ENCODE measurements at places on chromosomes 2 and 18.

GRCh38 chr2:214069254-214069653, 341.6 kb upstream of the VWC2L start:
- no peak overlapping the region for H3K27ac ChIP-seq
- no peaks in the 10 kb centered on the region for H3K36me3 ChIP-seq
- peak; percentile 54 for DNase-seq
- H3K4me1 ChIP-seq: peaks cover 8% of the 10 kb centered on the region

DNA sequence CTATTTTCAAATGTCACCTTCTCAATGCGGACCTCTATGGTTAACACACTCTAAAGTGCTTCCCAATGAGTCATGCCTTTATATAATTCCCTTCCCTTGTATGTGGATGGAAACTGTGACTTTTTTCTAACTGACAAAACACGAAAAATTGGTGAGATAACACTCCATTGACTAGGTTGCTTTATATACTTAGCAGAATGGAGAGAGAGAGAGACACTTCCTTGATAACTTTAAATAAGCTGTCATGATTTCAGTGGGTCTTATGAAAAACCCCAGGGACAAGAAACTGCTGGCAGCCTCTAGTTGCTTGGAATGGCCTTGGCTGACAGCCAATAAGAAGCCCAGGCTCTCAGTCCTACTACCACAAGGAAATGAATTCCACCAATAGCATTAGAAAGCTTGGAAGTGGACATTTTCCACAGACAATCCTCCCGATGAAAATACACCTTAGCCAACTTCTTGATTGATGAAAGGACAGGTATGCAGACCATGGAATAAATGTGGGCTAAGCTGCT, 322.2 kb downstream of the ZNF804A start:
- H3K27me3 ChIP-seq: no peaks in the 10 kb centered on the region
- H3K4me3 ChIP-seq: no peak overlapping the region
- H3K27ac ChIP-seq: no peak overlapping the region
- no peaks in the 10 kb centered on the region for H3K4me1 ChIP-seq

- H3K36me3 ChIP-seq: peaks cover 6% of the 10 kb centered on the region
- peak overlapping the region; percentile 100 for H3K27ac ChIP-seq
- peak; percentile 53 for DNase-seq
- peaks cover 59% of the 10 kb centered on the region for H3K4me1 ChIP-seq
- peak overlapping the region; percentile 88 for H3K4me3 ChIP-seq
- no peaks in the 10 kb centered on the region for H3K27me3 ChIP-seq
Observed at GRCh38 chr2:157899125-157899839, 23.2 kb upstream of the ACVR1 start.

GRCh38 chr2:166491461-166491860, 2.6 kb downstream of the SCN7A start:
- H3K27ac ChIP-seq: no peak overlapping the region
- H3K36me3 ChIP-seq: no peaks in the 10 kb centered on the region
- DNase-seq: no peak
- H3K27me3 ChIP-seq: no peaks in the 10 kb centered on the region
- H3K4me1 ChIP-seq: no peaks in the 10 kb centered on the region

- H3K36me3 ChIP-seq: peaks cover 31% of the 10 kb centered on the region
- H3K4me3 ChIP-seq: no peak overlapping the region
- no peak overlapping the region for H3K27ac ChIP-seq
- peak; percentile 55 for DNase-seq
- H3K27me3 ChIP-seq: no peaks in the 10 kb centered on the region
- H3K4me1 ChIP-seq: peaks cover 3% of the 10 kb centered on the region
Observed at GRCh38 chr2:106107509-106108131, 86.5 kb downstream of the UXS1 start.

- no peak overlapping the region for H3K27ac ChIP-seq
- H3K27me3 ChIP-seq: peaks cover 63% of the 10 kb centered on the region
Observed at GRCh38 chr2:75200140-75201096, 1.1 kb upstream of the TACR1 start.

GRCh38 chr2:134287323-134287722, 33.5 kb downstream of the MGAT5 start:
- peaks cover 26% of the 10 kb centered on the region for H3K27me3 ChIP-seq
- DNase-seq: peak; percentile 15
- H3K4me1 ChIP-seq: peaks cover 35% of the 10 kb centered on the region

DNA sequence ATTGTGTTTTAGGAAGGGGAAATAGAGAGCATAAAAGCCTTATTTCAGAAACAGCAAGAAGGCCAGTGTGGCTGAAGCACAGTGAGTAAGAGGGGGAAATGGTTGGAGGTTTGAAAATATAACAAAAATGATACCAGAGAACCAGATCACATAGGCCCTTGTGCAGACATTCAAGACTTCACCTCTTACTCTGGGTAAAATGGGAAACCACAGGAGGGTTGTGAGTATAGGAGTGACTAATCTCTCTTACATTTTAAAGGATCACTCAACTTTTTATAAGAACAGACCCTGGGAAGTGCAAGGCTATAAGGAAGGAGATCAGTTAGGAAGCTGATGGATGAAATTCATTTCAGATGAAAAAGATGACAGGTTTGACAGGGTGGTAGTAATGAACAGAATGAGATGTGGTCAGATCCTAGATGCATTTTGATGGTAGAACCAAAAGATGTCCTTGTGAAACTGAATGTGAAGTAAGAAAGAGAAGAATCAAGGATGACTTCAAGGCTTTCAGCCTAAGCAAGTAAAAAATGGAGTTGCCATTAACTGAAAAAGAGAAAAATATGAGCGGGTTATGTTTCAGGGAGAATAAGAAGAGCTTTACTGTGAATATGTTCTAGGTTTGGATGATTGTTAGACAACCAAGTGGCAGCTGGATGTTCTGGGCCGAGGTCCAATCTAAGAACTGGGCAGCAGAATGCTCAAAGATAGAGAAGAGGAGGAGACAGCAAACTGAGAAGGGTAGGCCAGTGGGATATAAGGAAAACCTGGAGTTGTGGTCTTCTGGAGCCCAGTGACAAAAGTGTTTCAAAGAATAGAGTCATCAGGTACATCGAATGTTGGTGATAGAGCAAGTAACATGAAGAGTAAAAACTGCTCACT, 65.1 kb downstream of the USP40 start:
- no peaks in the 10 kb centered on the region for H3K27me3 ChIP-seq
- peaks cover 30% of the 10 kb centered on the region for H3K36me3 ChIP-seq
- H3K27ac ChIP-seq: no peak overlapping the region

- peak within 1 kb of the TSS; percentile 97 for H3K4me3 ChIP-seq
- peaks cover 29% of the 10 kb centered on the region for H3K36me3 ChIP-seq
- peaks cover 33% of the 10 kb centered on the region for H3K4me1 ChIP-seq
Observed at GRCh38 chr2:126655500-126656430, at the start of gene GYPC. TSS of gene GYPC (plus strand) at chr2:126656158. CDS start at chr2:126656264, 106 bp downstream.

DNA sequence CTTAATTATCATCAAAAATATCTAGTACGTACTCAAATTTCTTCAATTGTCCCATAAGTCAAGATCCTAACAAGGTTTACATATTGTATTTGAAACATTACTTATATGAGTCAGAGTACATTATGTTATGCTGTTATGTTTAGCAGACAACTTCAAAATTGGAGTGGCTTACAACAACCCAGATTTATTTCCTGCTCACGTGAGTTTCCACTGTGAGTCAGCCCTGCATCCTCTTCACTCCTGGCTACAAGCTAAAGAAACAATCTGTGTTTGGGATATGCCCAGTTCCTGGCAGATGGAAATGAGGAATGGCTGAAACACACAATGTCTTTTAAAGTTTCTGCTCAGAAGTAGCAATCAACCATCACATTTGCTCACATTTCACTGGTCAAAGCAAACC, 31.5 kb upstream of the TANC1 start:
- H3K36me3 ChIP-seq: no peaks in the 10 kb centered on the region
- H3K4me1 ChIP-seq: no peaks in the 10 kb centered on the region
- H3K27me3 ChIP-seq: no peaks in the 10 kb centered on the region
- DNase-seq: no peak
- no peak overlapping the region for H3K4me3 ChIP-seq
- no peak overlapping the region for H3K27ac ChIP-seq

DNA sequence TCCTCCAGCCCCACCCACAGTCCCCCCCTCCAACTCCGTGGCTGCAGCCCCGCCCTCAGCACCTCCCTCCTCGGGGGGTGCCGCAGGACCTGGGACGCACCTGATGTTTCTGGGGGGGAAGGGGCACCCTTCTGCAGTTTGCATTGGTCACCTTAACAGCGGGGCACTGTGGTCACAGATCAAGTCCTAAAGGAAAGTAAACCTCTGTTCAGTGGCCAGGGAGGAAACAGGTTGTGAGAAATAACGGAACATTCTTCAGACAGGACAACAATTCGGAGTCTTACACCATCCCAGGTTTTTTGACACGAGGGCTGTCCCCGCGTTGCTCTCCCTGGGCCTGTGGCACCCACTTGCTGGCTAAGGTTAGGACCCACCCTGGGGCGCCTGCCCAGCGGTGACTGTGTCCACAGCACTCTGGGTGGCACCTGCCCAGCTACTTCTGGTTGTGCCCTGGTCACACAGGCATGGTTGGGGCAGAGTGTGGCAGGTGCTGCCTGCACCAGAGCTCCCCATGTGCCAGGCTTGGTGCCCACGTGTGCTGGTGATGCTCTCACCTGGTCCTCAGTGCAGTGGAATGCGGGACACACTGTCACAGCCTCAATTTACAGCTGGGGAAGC, 93.5 kb upstream of the OTOS start:
- no peaks in the 10 kb centered on the region for H3K27me3 ChIP-seq
- DNase-seq: no peak
- no peaks in the 10 kb centered on the region for H3K36me3 ChIP-seq
- peak overlapping the region; percentile 21 for H3K4me3 ChIP-seq
- no peaks in the 10 kb centered on the region for H3K4me1 ChIP-seq

- no peak overlapping the region for H3K4me3 ChIP-seq
- no peak for DNase-seq
- peaks cover 7% of the 10 kb centered on the region for H3K4me1 ChIP-seq
- no peaks in the 10 kb centered on the region for H3K27me3 ChIP-seq
- H3K36me3 ChIP-seq: no peaks in the 10 kb centered on the region
- no peak overlapping the region for H3K27ac ChIP-seq
Observed at GRCh38 chr2:205198140-205198525, 484.2 kb upstream of the NRP2 start.

- no peaks in the 10 kb centered on the region for H3K4me1 ChIP-seq
- no peak overlapping the region for H3K27ac ChIP-seq
- no peak for DNase-seq
Observed at GRCh38 chr2:23592898-23593751, 208.1 kb downstream of the KLHL29 start.

DNA sequence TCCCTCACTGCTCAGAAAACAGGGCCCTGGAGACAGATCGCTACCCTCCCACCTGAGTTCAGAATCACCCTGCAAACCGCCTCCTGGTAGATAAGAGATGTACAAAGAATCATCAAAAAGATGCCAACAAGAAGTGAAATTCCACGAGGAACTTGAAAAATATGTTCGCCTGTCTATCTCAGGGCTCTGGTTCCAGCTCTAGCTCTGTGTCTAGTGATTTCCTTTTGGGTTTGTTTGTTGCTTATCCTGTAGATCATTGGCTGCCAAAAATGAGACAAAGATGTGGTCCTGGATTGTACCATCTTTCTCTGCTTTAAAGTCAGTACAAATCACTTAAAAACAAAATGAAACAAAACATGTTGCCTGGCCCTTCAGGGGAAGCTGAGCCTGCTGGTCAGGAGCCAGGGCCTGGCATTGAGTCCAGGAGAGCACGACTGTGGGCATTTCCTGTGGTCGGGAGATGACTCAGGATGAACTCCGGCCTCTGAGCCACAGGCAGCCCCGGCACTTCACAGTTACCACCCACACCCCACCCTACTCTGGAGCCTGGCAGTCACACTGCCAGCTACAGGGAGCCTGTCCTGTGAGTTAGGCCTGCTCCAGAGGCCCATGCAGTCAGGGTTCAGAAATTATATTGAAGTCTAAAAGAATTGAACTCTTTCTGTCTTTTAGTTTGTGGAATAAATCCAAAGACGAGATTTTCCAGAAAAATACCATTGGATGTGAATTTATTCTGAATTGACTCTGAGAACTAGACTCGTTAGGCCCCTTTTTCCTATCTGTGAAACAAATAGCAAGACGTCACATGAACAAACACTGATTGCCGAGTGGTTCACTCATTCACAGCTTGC, 8.0 kb upstream of the ITGB6 start:
- H3K36me3 ChIP-seq: no peaks in the 10 kb centered on the region
- H3K27ac ChIP-seq: no peak overlapping the region
- peaks cover 9% of the 10 kb centered on the region for H3K27me3 ChIP-seq
- no peak overlapping the region for H3K4me3 ChIP-seq

DNA sequence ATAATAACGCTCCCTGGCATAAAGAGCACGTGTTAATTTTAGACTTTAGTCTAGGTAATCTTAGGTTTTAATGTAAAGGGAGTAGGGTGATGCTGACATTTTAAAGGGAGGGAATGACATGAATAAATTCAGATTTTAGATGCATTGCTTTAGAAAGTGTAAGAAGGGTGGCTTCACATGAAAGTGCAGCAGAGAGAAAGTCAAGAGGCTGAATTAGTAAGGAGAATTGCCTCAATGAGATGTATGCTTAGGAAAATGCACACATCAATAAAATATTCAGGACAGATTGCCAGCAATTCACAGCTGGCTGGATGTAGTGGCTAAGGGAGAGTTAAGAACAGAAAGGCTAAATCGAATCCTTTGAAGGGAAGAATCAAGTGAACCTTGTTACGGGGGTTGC, 165.5 kb upstream of the CDH19 start:
- no peak overlapping the region for H3K27ac ChIP-seq
- no peaks in the 10 kb centered on the region for H3K4me1 ChIP-seq
- no peaks in the 10 kb centered on the region for H3K36me3 ChIP-seq
- no peak for DNase-seq

DNA sequence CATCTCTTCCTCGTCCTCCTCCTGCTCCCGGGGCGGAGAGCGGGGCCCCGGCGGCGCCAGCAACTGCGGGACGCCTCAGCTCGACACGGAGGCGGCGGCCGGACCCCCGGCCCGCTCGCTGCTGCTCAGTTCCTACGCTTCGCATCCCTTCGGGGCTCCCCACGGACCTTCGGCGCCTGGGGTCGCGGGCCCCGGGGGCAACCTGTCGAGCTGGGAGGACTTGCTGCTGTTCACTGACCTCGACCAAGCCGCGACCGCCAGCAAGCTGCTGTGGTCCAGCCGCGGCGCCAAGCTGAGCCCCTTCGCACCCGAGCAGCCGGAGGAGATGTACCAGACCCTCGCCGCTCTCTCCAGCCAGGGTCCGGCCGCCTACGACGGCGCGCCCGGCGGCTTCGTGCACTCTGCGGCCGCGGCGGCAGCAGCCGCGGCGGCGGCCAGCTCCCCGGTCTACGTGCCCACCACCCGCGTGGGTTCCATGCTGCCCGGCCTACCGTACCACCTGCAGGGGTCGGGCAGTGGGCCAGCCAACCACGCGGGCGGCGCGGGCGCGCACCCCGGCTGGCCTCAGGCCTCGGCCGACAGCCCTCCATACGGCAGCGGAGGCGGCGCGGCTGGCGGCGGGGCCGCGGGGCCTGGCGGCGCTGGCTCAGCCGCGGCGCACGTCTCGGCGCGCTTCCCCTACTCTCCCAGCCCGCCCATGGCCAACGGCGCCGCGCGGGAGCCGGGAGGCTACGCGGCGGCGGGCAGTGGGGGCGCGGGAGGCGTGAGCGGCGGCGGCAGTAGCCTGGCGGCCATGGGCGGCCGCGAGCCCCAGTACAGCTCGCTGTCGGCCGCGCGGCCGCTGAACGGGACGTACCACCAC, 2.1 kb downstream of the GATA6 start:
- no peaks in the 10 kb centered on the region for H3K36me3 ChIP-seq
- H3K27me3 ChIP-seq: peaks cover 78% of the 10 kb centered on the region
- H3K27ac ChIP-seq: no peak overlapping the region
- no peak overlapping the region for H3K4me3 ChIP-seq

Data from T-helper 2 cell treated with Interferon-gamma antibody and Interleukin-4, amounts not matched to agents 5 μg/mL and 100 μg/mL, for 36 hours (primary cell).